ENCODE measurements at places on chromosomes 4 and X.

DNA sequence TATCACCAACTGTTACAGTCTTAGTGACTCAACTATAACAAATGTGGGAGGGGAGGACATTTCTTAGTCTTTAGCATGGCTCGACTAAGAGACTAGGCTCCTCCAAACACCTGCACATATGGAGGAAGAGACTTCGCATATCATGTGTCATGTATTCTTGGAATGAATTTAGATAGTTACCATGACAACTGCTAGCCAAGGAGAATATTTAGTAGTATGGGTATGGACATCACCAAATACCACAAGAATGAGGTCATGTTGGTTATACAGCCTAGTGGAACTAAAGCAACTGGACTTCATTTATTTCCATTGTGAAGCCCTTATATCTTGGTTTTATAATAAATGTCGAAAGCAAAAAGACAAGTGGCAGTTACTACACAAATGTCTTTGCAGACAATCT is 512.3 kb downstream of the CFAP47 start:
- DNase-seq = no peak

- no peak for DNase-seq
Observed at GRCh38 chr4:77910676-77911075, 48.0 kb downstream of the MRPL1 start.

- peak; percentile 5 for DNase-seq
Observed at GRCh38 chrX:26192204-26192603, at the start of gene MAGEB6. MAGEB6 (plus strand) TSS chrX:26192440; CDS start chrX:26193847, 1,407 bp downstream.

DNA sequence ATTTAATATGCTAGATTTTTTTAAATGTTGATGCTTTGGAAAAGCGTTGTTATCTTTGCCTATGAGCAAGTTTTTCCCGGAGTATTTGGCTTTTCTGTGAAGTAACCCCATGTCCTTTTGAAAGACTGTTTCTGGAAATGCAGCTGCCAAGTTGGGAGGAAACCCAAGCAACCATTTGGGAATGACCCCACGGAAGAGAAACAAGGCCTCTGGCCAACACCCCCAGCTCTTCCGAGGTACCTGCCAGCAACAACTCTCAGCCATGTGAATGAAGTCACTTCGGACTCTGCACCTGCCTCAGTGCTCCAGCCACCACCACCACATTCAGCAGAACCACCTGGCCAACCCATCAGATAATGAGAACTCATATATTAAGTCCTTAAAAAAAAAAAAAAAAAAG is 36.2 kb upstream of the DHRSX start:
- no peak for DNase-seq

DNA sequence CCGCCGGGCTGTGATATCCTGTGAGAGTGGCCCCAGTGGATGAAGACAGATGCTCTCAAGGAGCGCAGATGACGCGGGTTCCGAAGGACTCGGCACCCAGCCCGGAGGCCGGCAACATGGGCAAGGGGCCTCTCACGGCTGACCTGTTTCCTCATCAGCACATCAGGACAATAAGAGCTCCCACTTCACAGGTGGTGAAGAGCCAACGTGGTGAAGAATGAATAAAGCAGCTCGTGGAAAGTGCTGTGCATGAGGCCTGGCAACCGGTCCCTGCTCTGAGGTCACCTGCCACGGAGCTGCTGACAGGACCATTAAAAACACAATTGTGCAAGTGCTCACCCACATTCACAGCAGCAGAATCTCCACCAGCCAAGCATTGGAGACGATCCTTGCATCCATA is 22.9 kb downstream of the ABLIM2 start:
- no peak for DNase-seq

DNA sequence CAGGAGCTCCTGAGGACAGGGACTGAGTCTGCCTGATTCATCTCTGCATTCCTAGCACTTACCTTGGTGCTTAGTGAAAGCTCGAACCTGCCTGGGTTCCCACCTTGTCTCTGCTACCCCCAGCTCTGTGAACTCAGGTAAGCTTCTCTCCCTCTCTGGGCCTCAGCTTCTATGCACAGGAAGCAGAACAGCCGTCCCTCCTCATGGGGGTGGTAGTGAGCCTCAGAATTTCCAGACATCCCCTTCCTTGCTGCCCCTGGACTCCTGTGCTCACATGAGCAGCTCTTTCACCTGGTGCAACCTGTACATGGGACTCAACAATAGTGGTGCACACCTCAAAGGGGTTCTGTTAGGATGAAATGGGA is 50.8 kb downstream of the HTRA3 start:
- DNase-seq = peak; percentile 60

GRCh38 chr4:35972814-35973213 is 271.5 kb downstream of the ARAP2 start:
- DNase-seq = no peak

GRCh38 chr4:184215709-184216328 is 1.9 kb downstream of the ENPP6 start:
- DNase-seq = no peak

GRCh38 chrX:139203651-139204570 is 326.6 kb upstream of the F9 start:
- no peak for DNase-seq

GRCh38 chrX:21958916-21959315 is 18.4 kb downstream of the SMS start:
- no peak for DNase-seq

DNA sequence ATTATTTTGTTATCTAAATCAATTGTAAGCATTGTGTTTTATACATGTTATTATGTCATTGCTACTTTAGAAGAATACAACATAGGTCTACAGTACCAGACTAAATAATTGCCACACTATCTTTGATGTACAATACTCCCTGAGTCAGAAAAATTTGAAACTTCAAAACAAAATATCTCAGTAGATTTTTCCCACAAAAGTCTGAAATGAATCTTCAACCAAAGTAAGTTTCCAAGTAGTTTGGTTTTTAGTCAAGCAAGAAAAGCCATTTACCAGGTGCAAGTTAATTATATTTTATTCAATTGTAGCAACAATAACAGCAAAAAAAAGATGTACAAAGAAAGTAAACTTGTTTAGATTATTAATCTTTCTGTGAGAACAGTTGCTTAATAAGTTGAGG is 11.4 kb upstream of the PARM1 start:
- DNase-seq = no peak

GRCh38 chrX:7145454-7145853 is 2.1 kb upstream of the STS start:
- DNase-seq = no peak

DNA sequence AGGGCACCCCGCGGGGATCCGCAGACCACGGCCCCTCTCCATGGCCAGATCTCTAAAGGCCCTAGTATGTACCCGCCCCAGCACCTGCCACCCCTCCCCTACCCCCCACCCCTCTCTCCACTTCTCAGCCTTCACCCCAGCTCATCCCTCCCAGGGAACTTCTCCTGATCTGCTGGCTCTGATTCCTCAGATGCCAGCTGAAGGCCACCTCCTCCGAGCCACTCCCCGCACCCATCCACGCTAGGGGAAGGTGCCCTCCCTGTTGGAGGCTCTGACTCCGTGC is 11.9 kb downstream of the PSAPL1 start:
- DNase-seq = no peak

DNA sequence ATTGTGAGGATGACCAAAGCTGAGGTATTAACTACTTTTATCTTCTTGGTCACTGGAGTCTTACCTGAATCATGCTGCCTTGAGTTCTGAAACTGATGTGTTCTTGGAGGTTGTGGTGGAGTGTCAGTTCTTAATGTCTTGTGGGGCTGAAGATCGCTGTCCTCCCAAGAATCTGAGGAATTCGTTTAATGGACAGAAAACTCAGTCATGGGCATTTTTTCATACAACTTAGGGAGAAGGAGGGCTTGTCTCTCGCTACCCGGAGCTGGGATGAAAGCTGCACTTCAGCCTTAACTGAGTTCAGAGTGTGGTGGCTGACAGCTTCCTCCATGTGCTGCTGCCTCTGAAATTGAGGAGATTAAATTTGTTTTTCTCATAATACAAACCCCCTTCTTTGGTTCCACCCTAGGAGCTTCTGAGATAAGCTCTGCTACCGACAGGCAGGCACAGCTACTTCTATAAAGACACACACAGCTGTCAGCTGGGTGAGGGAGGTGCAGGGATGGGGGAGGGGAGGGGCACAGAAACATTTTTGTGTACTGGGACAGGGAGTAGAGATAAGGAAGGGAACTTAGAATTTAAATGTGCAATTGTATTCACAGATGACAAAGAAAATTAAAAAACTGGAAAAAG is 30.8 kb downstream of the RBBP7 start:
- DNase-seq = no peak

- no peak for DNase-seq
Observed at GRCh38 chr4:67456577-67457196, 88.6 kb downstream of the CENPC start.

GRCh38 chr4:35516102-35516501 is 728.2 kb downstream of the ARAP2 start:
- DNase-seq = no peak

GRCh38 chr4:170089668-170090351 is at the start of gene AADAT:
AADAT (minus strand) TSS chr4:170089956; CDS start chr4:170089690, 266 bp downstream.
- DNase-seq = peak; percentile 94

DNA sequence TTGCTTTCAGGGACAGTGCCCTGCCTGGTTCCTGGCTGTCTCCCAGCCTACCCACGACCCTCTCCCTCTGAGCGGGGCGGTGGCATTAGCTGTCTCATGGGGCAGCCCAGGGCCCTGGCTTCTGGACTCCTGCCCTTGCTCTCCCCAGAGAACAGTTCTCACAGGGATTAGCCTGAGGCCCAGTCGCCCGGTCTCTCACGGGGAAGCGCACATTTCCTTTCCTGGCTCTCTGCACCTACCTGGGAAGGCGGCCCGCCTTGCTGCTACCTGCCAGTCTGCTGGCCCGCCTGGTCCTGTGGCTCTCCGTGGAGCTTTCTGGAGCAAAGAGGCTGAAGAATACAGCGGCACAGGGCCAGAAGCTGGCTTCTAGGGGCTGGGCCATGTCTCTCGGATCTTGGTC is 128.4 kb downstream of the FHDC1 start:
- no peak for DNase-seq

DNA sequence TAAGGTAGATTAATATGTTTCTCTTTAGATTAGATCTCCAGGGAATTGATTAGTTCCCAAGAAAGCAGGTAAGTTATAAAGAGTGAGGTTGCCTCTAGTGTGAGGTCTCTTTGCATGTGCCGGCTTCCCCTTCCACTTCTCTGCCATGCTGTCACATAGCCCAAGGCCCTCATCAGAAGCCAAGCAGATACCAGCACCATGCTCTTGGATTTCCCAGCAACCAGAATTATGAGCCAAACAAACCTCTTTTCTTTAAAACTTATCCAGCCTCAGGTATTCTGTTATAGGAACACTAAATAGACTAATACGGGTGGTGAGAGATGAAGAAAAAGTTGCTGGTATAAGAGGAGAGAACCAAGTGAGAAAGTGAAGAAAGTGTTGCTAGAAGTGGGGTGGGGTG is 15.1 kb downstream of the ANKRD50 start:
- no peak for DNase-seq

- DNase-seq = no peak
Observed at GRCh38 chr4:166802346-166802745, 431.9 kb downstream of the SPOCK3 start.

GRCh38 chr4:117626664-117627063 is 407.6 kb upstream of the NDST3 start:
- DNase-seq = no peak

DNA sequence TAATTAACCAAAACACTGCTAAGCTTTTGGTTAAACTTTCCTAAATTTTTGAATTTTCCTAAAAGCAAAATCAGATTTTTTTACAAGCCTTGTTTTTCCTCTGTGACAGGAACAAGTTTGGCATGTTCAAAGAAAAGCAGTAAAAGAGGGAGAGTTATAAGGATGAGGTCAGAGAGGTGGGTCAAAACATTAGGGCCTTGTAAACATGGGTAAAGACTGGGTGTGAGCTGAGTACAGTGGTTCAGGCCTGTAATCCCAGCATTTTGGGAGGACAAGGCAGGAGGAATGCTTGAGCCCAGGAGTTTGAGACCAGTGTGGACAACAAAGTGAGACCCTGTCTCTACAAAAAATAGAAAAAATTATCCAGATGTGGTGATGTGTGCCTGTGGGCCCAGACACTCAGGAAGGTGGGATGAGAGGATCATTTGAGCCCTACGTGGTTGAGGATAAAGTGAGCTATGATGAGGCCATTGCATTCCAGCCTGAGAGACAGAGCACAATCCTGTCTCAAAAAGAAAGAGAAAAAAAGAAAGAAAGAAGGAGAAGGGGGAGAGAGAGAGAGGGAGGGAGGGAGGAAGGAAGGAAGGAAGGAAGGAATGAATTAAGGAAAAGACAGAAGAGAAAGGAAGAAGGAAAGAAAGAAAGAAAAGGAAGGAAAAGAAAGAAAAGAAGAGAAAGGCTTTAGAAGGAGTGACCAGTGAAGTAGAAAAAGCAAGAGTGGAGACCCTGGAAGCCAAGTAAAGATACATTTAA is 17.0 kb upstream of the FRYL start:
- DNase-seq = no peak

GRCh38 chr4:13984991-13985800 is 357.7 kb upstream of the BOD1L1 start:
- no peak for DNase-seq

DNA sequence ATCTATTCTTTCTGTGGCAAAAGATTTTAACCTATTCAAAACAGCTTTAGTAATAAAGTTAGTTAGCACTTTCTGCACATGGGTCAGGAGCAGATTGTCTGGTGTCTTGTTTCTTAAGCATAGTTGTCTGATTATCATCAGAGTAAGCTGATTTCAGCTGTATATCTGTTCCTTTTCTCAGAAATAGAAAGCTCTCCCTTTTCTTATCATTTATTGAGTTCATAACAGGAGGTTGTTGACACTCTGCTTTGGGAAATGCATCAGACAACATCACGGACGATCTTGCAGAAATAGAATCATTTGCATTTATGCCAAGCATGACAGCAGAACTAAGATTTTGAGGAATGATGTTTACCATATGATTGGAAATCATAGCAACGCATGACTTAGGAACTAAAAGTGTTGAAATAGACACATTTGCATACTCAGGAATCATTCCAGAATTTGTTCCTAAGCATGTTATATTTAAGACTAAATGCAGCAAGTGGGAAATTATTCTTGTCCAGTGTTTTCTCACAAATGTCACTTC is 66.7 kb downstream of the RBMX2 start:
- no peak for DNase-seq

DNA sequence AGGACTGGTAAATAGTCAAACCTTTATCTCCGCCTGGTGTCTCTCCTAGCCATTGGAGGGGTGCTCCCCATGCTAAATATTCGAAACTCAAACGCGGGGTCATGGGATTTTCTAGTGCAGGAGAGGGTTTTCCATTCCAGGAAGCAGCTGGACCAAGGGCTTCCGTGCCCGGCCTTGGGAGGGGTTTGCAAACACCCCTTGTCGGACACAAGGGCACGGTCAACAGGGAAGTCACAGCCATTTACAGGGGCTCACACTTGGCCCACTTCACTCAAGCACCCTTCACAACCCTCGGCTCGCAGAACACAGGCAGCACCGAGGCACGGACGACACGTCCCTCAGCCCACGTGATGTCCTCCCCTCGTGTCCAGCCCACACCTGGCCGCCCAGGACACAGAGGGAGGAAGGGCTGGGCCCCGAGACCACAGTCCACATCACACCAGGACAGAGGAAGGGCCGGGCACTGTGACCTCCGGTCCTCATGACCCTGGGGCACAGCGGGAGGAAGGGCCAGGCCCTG is 10.3 kb upstream of the PLCXD1 start:
- DNase-seq = no peak

- no peak for DNase-seq
Observed at GRCh38 chr4:93467484-93468155, 360.9 kb upstream of the ATOH1 start.
